ENCODE measurements at places on chromosomes 2 and 18.

- DNase-seq = no peak
Measured at GRCh38 chr2:171524018-171524401, 1.7 kb downstream of the CYBRD1 start.

- DNase-seq = no peak
Measured at GRCh38 chr2:29502460-29502911, 387.3 kb downstream of the CLIP4 start.

DNA sequence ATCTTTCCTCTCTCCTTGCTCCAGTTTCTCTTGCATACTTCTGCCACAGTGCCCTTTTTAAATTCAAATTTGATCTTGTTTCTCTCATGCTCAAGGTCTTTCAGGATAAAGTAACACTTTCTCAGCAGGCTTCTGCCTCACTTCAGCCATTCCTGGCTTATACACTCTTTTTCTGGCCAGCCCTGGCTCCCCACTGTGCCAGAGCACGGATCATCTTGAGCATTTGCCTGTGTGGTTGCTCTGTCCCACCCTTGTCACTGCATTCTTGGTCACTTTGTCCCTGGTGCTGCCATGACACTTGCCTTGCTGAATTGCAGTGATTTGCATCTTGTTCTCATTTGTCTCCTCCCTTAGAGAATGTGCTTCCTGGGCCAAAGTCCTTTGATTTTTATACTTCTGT is 634.3 kb downstream of the TMEM182 start:
- no peak for DNase-seq

- no peak for DNase-seq
Measured at GRCh38 chr2:119721462-119721861, 38.3 kb upstream of the PTPN4 start.

DNA sequence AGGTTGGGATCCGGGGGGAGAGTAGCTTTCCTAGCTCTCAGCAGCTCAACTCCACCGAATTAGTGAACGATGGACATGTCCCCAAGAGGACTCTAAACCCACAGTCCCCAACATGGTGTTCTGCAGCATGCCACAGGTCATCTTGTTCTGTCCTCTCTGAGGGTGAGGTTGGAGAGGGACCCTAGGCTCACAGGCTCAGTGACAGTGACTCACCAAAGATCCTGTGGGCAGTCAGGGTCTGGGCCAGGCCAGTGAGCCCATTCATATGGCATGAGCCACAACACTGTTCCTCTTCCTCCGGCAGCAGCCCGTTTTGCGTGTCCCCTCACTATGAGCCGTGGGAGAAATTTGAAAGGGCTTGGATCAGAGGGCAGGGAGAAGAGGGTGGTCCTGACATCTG is 2.8 kb upstream of the SLC20A1 start:
- no peak for DNase-seq
